ENCODE measurements at places on chromosomes 12 and 14.

DNA sequence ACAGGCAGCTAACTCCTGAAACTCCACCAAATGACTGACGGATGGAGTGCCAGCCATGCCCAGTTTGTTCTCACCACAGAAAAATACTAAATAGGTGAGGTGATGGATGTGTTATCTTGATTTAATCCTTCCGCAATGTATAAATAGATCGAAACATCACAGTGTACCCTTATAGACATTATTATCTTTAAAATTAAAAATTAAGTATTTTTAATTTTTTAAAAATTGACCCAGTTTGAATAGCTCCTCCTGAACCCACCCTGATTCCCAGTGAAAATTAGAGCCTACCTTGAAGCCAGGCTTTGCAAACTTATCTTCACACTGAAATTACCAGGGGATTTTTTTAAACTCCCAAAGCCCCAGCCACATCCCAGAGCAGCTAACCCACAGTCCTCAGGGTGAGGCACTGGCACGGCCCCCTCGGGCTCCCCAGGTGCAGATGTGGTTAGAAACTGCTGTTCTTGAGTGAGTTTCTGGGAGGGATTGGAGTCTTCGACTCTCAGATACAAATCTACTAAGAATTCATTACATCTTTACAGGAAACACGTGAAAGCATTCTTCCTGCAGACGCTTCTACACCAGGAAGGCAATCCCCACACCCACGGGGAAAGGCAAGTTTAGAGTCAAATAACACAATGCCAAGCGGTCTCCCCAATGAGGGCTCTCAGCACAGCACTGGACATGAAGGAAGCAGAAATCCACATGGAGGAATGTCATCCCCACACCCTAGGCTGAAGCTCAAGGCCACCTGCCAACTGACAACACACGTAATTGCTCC is 126.4 kb downstream of the RIMBP2 start:
- no peak for DNase-seq

DNA sequence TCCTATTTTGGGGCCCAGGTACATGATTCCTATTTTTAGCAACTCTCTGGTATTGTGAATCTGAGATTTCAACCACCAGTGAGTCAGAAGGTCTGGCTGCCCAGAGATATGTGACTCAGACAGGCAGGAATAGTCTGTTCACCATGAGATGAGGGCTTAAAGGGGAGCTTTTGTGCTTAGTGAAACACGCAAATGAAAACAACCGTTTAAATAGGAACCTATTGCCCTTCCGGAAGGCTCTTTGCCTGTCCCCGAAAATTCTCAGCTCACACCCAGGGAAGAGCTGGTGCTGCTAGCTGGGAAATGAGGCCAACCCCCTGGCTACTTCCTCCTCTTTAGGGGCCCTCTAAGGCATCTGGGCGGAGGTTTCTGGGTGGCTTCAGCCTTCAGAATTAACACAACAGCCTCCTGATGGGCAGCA is 283.6 kb downstream of the CACNA1C start:
- DNase-seq = peak; percentile 96

GRCh38 chr12:111699-112493 is 45.3 kb downstream of the IQSEC3 start:
- no peak for DNase-seq

DNA sequence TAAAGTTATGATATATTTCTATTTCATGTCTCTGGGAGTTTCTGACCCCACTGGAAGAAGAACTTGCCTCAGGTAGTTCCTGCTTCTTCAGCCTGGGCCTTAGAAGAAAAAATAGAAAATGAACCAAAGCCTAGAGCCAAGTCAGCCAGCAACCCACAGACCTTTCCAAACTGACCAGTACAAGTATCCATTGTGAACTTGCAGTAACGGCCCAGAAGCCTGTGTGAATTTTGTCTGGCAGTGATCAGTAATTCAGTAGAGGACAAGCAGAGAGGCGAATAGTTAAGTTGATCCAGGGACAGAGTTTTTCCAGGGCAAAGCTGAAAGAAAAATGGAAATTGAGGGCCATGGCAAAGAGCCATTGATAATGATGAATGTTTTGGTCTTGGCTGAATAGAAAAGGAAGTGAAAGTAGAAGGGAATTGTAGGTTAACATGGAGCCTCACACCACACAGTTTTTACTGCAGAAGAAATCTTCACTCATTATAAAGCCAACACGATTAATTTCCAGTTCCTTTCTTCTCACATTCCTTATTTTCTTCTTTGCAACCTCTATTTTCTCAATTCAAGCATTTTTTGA is 311.8 kb downstream of the BTG1 start:
- DNase-seq = no peak

GRCh38 chr14:82052778-82053177 is 519.1 kb upstream of the SEL1L start:
- no peak for DNase-seq

DNA sequence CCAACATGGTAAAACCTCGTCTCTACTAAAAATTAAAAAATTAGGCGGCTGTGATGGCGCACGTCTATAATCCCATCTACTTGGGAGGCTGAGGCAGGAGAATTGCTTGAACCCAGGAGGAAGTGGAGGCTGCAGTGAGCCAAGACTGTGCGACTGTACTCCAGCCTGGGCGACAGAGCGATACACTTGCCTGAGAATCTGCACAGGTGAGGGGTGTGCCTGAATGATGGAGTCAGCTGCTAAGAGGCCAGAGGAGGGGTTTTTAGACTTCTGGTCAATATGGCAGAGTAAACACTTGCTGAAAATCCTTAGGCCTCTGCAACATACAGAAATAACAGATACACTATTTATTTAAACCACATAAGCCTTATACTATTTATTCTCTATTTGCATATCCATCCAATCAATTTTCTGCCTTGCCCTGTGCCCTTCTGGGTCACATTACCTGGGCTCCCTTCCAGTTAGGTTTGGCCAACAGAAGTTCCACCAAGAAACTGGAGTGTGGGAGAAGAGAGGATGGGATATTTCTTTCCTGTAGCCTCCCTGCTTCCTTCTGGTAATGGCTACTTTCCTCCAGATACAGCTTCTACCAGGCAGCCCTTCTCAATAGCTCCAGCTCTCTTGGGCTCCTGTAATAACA is 117.6 kb downstream of the EFCAB11 start:
- no peak for DNase-seq

DNA sequence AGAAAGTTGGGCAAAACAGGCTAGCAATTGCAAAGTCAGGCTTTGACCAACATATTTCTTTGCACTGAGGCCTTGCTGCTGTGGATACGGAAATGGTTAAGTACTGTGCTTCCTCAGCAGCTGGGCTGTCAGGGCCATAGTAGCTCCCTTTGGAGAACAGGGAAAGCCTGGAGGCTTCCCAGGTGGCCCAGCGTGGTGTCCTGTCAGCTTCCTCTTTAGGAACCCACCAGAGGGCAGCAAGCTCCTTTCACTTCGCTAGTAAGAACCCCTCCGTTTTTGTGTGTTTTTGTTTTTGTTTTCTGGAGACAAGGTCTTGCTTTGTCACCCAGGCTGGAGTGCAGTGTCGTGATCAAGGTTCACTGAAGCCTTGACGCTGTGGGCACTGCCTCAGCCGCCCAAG is 1.7 kb upstream of the CFAP251 start:
- DNase-seq = no peak

DNA sequence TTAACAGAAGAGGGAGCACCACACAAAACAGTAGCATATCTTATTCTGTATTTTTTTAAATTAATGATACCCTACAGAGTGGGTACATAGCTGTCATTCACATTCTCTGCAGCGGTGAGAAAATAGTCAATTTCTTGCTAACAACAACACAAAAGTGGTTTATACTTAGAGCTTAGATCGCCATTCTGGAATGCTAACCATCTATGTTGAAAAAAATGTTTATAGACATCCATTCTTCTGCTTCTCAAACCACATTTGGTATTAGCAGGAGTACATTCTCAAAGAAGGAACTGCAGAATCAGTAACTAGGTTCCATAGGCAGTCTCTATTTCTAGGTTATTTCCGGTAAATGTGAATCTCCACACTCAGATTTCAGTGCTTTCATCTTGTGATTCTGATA is 185.9 kb downstream of the PPFIA2 start:
- DNase-seq = peak; percentile 75

DNA sequence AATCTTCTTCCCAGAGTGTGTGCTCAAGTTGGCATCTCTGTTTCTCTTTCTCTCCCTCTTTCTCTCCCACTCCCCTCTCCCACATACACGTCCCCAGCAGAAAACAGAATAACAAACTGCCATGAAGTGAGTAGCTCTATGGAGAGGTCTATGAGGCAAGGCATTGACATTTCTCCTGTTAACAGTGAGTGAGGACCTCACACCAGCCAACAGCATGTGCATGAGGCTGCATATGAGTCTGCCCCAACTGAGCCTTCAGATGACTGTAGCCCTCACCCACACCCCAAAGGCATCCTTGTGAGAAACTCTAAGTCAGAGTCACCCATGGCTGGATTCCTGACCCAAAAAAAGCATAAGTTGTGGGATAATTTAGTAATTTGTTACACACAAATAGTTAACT is 50.4 kb downstream of the MAGOHB start:
- no peak for DNase-seq

GRCh38 chr14:104937694-104938365 is 13.2 kb downstream of the PLD4 start:
- DNase-seq = no peak

- DNase-seq = peak; percentile 84
Measured at GRCh38 chr12:46386877-46387629, 14.5 kb upstream of the SLC38A2 start.

DNA sequence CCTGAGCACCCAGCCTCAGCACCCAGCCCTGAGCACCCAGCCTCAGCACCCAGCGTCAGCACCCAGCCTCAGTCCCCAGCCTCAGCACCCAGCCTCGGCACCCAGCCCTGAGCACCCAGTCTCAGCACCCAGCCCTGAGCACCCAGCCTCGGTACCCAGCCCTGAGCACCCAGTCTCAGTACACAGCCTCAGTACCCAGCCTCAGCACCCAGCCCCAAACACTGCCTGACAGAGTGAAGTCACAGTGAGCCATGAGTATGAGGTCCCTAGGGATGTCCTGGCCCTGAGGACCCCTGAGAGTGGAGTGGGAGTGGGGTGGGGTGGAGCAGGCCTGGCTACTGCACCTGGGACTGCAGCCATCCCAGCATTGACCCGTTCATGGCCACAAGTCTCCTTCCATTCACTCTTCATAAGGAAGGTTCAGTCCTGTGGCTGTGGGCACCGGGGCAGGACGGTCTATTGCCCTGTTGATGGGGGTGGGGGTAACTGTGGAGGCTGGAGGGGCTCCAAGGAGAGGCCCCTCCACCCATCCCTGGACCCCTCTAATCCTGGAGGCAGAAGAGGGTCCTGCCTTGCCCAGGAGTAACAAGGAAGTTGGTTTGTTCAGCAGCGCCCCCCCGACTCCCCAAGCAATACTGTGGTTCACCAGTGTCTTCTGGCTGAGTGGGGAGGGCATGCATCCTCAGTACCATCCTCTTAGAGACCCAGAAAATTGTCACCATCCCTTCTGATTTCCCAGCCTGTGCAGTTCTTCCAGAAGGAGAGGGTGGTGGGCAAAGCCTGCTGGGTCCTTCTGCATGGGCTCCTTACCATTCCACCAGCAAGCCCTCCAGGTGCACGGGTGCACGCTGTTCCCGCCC is 140.5 kb downstream of the ADGRD1 start:
- no peak for DNase-seq

DNA sequence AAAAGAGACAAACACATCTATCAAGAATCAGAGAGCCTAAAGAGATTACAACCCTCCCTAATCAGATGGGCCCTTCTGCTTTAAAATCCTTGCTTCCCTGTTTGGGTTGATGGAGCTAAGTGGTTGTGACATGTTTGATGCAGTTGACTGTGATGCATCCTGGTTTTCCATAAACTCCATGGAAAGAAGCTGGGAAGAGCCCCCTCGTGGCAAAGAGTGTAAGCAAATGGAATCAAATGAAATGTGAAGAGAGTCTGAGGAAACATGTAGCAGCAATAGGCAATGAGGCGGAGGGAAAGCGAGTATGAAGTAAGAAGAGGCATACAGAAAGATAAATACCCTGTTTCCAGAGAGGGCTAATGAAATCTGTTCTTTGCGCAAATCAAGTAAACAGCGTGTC is 70.4 kb upstream of the SLCO1C1 start:
- peak; percentile 68 for DNase-seq

GRCh38 chr12:29565727-29566126 is 68.2 kb upstream of the OVCH1 start:
- DNase-seq = no peak

GRCh38 chr12:42933461-42934081 is 344.0 kb upstream of the PRICKLE1 start:
- DNase-seq = no peak

GRCh38 chr12:124833693-124834122 is 30.0 kb downstream of the SCARB1 start:
- DNase-seq = peak; percentile 45

DNA sequence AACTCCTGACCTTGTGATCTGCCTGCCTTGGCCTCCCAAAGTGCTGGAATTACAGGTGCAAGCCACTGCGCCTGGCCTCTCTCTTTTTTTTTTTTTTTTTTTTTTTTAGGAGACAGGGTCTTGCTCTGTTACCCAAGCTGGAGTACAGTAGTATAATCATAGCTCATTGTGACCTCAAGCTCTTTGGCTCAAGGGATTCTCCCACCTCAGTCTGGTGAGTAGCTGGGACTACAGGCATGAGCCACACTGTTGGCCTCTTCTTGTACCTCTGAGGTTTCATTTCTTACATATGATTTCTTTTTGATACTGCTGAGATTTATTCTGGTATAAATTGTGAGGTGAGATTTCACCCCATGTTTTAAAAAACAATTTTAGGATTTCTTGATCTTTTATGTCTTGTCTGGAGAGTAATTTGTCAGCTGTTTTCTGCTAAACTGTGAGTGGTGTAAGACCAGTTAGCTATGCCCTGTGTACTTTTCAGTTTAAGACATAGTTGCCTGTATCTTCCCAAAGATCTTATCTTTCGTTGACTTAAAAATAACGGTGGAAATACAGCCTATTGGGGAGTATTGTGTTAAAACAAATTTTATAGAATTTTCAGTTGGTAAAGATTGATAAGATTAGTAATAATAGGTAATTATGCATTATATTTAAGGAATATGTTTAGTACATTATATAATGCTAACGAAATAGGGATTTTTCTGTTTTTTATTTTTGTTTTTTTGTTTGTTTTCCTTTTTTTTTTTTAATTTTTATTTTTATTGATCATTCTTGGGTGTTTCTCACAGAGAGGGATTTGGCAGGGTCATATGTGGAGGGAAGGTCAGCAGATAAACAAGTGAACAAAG is 31.7 kb downstream of the WDR20 start:
- DNase-seq = no peak

GRCh38 chr14:37585971-37586796 is 8.9 kb downstream of the FOXA1 start:
- DNase-seq = no peak

DNA sequence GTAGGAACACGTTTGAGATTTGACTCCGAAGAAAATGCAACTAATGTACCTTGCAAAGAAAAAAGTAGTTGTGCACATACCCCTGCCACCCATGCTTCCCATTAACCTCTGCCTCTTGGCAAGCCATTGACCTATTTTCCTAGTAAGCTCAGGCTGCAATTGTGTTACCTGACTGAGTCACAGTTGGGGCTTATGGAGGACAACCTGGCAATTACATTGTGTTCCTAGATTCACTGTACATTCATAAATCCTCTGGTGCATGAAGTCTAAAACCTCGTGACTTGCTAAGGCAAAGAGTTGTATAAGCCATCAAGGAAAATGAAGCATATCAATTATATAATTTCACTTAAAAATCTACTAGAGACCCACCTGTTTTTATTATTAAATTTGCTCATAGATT is 62.0 kb upstream of the DUSP6 start:
- DNase-seq = no peak
